ENCODE measurements at places on chromosomes 12 and 14.

GRCh38 chr14:98952593-98953350, 319.2 kb downstream of the BCL11B start:
- no peak for DNase-seq

DNA sequence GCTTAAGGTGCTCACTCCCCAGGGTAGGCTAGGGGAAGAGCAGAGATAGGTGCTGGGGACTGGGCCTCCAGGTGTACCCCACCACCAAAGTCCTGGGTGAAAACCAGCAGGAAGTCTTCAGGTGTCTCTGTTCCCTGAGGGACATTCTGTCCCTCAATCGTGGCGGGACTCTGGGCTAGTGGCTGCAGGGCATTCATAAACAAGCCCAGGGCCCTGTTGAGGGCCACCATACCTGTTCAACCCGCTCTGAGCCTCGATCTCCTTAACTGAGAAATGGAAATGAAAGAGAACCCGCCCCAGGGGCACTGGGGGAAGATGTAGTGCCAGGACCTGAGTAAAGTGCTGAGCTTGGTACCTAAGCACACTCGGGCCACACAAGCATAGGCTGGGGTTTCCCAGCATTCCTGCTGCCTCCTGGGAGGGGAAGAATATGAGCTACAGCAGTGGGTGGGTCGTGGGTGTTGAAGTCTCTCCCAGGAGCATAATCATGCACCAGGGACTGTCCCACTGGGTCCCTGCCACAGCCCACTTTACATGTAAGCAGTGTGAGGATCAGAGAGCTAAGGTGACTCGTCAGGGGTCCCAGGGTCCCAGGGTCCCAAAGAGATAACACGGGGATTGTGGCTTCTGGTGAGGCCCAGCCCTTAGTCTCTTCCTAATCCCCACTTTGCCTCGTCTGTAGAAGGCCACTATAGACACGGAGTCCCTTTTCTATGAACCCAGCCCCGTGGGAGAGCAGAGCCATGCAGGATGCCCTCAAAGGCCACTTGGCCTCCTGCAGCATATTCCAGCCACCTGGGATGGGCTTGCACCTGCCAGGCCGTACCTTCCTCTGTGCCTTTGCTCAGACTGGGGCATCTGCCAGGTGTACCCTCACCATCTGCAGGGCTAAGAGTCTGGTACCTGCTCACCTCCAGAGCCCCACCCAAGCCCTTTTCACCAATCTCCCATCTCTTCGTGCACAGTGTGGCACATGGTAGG, 14.4 kb downstream of the FAM222A start:
- no peak for DNase-seq

DNA sequence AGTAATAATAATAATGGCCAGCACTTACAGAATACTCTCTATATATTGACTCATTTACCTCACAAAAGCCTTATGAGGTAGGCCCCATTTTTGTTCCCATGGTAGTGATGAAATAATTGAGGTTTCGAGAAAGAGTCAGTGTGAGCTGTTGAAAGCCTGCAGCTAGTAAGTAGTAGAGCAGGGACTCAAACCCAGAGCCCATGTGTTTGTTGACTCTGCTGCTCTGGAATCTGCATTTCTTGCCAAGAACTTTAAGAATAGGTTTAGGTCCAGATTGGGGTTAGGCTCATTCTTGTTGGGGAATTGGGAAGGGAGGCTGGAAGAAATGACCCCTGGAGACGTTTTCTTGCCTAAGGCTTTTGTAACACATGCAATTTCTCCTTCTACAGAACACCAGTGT, 27.9 kb downstream of the DYRK4 start:
- DNase-seq, result no peak

DNA sequence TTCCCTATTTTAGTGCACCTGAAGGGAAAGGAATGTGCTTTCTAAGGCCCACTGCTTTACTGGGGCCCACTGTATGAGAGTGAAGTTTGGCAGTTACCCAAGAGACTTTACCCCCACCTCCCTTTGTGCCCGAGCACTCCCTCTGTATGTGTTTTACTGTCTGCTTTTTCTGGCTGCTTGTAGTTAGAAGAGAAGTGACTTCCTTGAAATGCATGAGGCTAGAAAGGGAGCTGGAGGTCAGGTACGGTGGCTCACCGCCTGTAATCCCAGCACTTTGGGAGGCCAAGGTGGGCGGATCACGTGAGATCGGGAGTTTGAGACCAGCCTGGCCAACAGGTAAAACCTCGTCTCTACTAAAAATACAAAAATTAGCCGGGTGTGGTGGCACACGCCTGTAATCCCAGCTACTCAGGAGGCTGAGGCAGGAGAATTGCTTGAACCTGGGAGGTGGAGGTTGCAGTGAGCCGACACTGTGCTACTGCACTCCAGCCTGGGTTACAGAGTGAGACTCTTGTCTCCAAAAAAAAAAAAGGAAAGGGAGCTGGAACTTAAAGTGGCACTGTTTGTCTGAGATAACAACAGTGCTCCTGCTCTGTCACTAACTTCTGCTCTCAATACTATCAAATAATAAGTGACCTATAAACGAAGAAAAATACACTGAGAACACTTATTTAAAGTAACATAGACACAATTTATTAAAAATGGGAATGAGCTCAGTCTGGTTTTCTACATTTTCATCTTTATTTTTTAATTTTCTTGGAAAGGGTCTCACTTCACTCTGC, 5.8 kb downstream of the TRIP11 start:
- DNase-seq, result no peak

DNA sequence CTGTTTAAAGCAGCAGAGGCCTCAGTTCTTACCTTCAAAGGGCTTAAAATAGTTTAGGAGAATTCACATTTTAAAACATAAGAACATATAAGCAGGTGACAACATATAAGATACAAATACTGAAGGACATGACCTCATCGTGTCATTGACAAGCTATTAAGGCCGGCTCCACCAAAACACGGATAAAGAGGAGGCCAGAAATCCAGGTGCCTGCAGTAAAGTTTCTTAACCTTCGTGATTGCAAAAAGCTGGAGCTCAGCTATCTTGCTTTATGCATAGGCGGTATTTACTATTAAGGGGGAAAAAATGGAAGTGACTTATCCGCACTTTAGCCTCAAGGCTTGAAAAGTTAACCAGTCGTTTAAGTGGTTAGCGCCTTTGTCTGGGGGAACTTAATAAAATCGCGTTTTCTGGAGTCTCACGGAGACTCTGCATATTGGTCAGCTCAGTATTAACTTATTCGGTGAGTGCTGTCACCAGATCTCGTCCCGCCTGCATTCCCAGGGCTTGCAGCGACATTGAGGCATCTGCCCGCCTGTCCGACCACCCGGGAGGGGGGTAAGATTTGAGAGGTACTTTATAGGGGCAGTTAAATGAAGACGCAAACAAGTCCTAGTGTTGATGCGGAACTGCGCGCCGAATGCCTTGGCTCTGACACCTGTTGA, 1.1 kb upstream of the SP1 start:
- DNase-seq, result no peak

- no peak for DNase-seq
Observed at GRCh38 chr12:69523433-69524330, 53.5 kb downstream of the FRS2 start.

GRCh38 chr14:53957739-53958138, 1.1 kb upstream of the BMP4 start:
- no peak for DNase-seq

- DNase-seq, result no peak
Observed at GRCh38 chr12:118430516-118430915, 54.2 kb downstream of the SUDS3 start.

DNA sequence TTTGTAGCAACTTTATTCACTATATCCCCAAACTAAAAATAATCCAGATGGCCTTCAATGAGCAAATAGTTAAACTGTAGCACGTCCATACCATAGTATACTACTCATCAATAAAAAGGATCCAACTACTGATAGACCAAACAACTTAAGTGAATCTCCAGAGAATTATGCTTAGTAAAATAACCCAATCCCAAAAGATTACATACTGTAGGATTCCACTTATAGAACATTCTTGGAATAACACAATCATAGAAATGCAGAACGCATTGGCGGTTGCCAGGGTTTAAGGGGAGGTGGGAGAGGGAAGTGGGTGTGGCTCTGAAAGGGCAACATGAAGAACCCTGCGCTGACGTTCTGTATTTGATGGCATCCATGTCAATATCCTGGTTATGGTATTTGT, 28.6 kb downstream of the SNRPF start:
- no peak for DNase-seq

GRCh38 chr14:75430116-75430515, 2.3 kb downstream of the JDP2 start:
- no peak for DNase-seq

DNA sequence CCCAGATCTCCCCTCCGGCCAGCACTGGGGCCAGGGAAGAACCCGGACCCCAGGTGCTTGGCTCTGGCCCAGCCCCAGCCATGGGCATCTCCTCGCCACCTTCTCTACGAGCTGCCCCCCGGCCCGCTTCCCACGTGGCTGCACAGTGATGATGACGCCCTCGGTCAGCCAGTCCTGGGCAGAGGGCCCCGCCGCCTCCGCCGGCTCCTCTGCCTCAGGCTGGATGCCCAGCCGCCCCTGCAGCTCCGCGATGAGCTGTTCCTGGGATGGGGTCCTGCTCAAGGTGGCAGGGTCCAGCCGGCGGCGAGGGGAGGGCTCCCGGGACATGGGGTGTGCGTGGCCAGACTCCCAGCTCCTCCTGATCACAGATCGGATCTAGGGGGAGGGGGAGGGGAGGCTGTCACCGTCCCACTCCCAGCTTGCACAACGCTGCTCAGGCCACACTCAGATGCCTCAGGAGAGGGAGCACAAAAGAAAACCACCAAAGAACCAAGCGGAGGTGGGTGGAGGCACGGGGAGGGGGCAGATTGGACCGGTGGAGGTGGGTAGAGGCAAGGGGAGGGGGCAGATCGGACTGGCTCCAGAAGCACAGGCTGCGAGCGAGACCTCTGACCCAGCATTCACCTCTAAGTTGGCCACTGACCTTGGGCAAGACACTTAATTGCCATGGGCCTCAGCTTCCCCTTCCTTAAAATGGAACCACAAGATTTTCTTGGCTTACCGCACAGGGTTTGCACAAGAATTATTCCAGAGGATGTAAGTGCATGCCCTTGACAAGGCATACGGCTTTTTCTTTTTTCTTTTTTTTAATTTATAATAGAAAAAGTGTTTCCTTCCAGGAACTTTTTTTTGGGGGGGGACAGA, 16.1 kb upstream of the RPLP0 start:
- no peak for DNase-seq

GRCh38 chr12:51388069-51388799, 3.0 kb downstream of the GALNT6 start:
- DNase-seq, result no peak

- DNase-seq, result no peak
Observed at GRCh38 chr12:6182279-6182898, 17.8 kb upstream of the CD9 start.

DNA sequence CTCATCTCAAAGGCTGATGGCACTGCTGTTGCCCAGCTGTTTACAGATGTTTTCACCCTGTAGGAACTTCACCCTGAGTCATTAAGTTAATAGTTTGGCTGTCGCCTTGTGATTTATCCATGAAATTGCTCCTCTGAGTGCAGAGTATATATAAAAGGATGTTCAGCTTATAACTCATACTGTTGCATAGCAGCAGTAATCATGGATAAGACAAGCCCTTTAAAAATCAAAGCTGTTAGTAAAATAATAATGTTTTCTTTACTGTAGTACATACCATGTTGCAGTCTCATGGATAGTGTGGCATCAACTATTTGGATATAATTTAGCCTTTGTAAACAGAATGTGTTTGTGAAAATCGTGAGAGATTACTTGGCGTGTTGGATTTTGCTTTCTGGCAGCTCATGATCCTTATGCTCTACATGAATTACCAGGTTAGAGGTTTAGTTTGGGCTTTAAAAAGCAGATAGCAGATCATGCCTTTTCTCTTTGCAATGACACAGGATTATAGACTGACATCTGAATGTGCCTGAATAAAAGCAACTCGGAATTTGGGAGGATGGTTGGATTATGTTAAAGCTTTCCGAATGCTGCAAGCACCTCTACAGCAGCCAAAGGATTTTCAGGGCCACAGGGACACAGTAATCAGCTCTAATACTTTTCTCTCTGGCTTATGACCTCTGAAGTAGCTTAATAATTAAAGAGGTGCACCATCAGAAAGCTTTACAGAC, 279.7 kb upstream of the ATP2B1 start:
- DNase-seq, result no peak

DNA sequence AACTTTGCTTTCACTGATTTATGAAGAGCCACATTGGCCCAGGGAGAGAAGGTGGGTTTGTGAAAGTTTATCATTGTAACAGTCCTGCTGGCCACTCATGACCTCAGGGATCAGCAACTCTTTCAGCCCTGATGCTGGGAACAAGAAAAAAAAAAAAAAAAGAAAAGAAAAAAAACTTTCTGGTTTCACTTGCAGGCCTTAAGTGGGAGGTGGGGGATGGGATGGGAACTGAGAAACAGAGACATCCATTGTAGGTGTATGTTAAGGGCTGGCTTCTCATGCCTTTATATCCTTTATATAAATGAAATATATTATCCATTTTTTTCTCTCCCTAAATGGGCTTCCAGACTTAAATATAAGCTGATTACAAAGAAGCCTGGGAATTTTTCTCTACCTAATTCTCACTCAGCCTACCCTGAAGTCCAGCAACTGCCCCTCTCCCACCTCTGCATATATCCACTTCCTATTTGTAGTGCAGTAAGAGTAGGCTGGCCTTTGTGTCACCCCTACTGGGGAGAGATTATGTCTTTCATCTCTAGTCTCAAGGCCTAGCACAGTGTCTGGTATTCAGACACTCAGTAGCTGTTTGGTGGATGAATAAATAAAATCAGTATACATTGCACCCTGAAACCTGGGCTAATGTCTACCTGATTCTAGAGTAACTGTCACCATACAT, 187.1 kb downstream of the KICS2 start:
- no peak for DNase-seq

DNA sequence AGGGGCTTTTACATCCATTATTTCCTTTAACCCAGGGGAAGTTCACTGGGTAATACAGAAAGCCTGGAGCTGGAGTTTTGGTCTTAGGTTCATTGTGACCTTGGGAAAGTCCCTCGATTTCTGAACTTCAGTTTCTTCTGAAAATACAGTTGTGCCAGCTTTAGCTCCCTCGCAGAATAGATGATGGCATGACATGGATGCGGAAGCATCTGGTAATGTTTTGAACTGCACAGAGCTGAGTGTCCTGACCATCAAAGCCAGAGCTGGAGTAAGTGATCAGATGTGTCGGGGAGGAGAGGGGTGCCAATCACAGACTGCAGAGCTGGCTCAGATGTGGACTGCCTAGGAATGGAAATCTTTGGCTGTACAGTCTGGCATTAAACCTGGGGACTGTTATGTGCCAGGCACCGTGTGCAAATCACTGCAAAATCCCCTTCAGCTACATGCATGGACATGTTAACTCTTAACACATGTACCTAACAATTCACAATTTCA, 180.9 kb downstream of the ETV6 start:
- DNase-seq, result no peak

DNA sequence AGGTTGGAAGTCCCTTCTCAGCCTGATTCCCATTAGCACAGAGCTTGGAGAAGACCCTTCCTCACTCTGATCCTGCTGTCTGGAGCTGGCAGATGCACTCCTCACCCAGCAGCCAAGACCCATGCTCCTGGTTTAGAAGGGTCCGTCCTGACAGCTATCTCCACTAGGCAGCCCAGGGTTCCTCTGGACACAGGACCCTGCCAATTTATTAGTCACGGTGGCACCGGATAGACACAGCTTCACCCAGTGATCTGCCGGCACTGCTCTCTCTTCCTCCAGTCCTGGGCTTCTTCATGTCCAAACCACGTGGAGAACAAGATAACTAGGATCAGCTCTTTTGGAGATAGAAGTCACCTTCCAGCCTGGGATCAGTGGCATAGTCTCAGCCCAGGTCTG, 26.2 kb upstream of the TCL1B start:
- no peak for DNase-seq
